CD8-positive, alpha-beta memory T cell (primary cell): ENCODE measurements at places on chromosomes 2 and 18. TPM values are rescaled to one million over a fixed set of nuclear protein-coding genes. Genes with fewer than 3 reads are reported as not detected.

Gene CYP27A1
- 1.2 TPM for total RNA-seq

Gene TRPM8
- total RNA-seq, result not detected

Gene ATP6V1C2
- 0.09 TPM for total RNA-seq

- H3K4me3 ChIP-seq, result no peak overlapping the region
- no peaks in the 10 kb centered on the region for H3K27me3 ChIP-seq
- H3K27ac ChIP-seq, result no peak overlapping the region
- H3K4me1 ChIP-seq, result no peaks in the 10 kb centered on the region
- DNase-seq, result no peak
Measured at GRCh38 chr2:173231465-173231864, 123.2 kb upstream of the CDCA7 start.

DNA sequence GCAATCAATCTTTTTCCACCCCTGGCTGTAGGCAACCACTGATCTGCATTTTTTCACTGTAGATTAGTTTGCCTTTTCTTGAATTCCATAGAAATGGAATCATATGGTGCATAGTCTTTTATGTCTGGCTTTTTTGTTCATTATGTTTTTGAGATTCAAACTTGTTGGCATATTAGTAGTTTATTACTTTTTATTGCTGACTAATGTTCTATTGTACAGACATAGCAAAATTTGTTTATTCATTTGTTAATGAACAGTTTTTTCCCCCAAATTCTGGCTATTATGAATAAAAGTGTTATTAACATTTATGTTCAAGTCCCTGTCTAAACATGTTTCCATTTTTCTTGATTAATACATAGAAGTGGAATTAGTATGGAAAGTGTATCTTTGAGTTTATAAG, 21.4 kb upstream of the WDSUB1 start:
- no peaks in the 10 kb centered on the region for H3K27me3 ChIP-seq
- H3K4me1 ChIP-seq, result no peaks in the 10 kb centered on the region
- no peak overlapping the region for H3K27ac ChIP-seq
- DNase-seq, result no peak

GRCh38 chr2:45794134-45794617, 142.7 kb downstream of the PRKCE start:
- no peaks in the 10 kb centered on the region for H3K27me3 ChIP-seq
- no peak overlapping the region for H3K27ac ChIP-seq
- no peaks in the 10 kb centered on the region for H3K4me1 ChIP-seq
- H3K4me3 ChIP-seq, result no peak overlapping the region
- no peaks in the 10 kb centered on the region for H3K36me3 ChIP-seq

DNA sequence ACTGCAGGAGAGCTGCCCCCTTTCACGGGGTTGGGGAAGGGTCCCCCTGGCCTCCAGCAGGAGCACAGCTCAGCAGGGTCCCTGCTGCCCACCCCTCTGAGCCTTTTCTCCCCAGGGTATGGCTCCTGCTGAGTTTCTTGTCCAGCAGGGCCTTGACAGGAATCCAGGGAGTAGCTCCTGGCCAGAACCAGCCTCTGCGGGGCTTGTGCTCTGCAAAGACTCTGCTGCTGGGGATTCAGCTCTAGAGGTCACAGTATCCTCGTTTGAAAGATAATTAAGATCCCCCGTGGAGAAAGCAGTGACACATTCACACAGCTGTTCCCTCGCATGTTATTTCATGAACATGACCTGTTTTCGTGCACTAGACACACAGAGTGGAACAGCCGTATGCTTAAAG, 21.2 kb downstream of the FOSL2 start:
- H3K27ac ChIP-seq, result no peak overlapping the region
- peaks cover 33% of the 10 kb centered on the region for H3K4me1 ChIP-seq
- H3K27me3 ChIP-seq, result no peaks in the 10 kb centered on the region
- DNase-seq, result no peak
- H3K36me3 ChIP-seq, result peaks cover 13% of the 10 kb centered on the region

- peak overlapping the region; percentile 74 for H3K27ac ChIP-seq
- DNase-seq, result no peak
- peaks cover 19% of the 10 kb centered on the region for H3K4me1 ChIP-seq
Measured at GRCh38 chr18:62521593-62521992, 1.2 kb upstream of the ZCCHC2 start.

DNA sequence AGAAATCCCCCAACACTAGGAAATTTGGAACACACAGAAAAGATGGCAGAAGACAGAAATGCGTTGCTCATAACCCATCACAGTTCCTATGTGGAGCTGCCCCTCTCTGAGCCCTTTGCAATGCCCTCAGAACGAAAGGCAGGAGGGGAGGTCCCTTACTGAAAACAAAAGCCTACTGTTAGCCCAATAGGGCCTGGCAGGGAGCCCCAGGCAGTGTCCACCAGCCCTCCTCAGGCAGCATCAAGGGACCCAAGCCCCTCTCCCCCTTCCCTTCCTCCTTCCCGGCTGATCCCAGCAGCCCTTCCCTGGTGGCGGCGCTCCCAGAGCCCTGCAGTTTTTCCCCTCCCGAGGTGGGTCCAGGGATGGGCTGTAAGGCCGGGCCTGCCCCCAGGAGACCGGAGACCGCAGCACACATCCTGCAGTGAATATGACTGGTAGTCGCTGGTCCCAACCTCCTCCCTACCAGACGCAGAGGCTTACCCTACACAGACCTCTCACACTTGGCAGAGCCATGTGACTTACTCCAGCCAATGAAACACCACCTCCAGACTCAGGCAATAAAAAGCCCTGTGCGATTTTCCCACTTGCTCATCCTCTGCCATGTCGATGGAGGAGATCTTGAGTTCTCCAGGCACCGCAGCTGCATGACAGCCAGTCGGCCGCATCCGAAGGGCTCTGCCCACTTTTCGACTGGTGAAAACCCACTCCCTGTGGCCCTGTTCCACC, 19.4 kb upstream of the DUSP2 start:
- H3K4me3 ChIP-seq, result peak overlapping the region; percentile 54
- peak overlapping the region; percentile 80 for H3K27ac ChIP-seq
- no peaks in the 10 kb centered on the region for H3K36me3 ChIP-seq
- peaks cover 54% of the 10 kb centered on the region for H3K4me1 ChIP-seq
- no peaks in the 10 kb centered on the region for H3K27me3 ChIP-seq

- no peaks in the 10 kb centered on the region for H3K27me3 ChIP-seq
- no peaks in the 10 kb centered on the region for H3K36me3 ChIP-seq
- H3K27ac ChIP-seq, result no peak overlapping the region
- H3K4me1 ChIP-seq, result peaks cover 28% of the 10 kb centered on the region
- no peak for DNase-seq
Measured at GRCh38 chr2:118091140-118091478, 2.8 kb downstream of the INSIG2 start.

GRCh38 chr2:2577407-2577831, 246.3 kb upstream of the MYT1L start:
- H3K27ac ChIP-seq, result no peak overlapping the region
- no peaks in the 10 kb centered on the region for H3K36me3 ChIP-seq
- H3K4me3 ChIP-seq, result no peak overlapping the region
- no peak for DNase-seq
- H3K27me3 ChIP-seq, result no peaks in the 10 kb centered on the region

DNA sequence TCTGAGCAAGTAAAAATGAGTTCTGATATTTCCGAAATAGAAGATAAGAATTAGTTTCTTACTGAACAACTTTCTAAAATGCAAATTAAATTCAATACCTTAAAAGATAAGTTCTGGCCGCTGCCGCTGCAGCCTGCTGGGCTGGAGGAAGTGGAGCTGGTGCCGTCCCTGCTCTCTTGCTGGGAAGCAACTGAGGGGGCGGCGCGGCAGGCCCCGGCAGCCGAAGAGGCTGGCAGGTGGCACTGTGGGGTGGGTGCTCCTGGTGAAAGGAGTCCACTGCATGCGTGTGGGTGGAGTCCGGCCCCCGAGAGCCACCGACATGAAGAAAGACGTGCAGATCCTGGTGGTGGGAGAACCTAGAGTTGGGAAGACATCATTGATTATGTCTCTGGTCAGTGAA, 89.5 kb upstream of the ZNF519 start:
- H3K27me3 ChIP-seq, result no peaks in the 10 kb centered on the region
- H3K27ac ChIP-seq, result no peak overlapping the region
- H3K4me1 ChIP-seq, result no peaks in the 10 kb centered on the region
- H3K4me3 ChIP-seq, result no peak overlapping the region
- no peaks in the 10 kb centered on the region for H3K36me3 ChIP-seq
- DNase-seq, result no peak

- H3K27me3 ChIP-seq, result no peaks in the 10 kb centered on the region
- H3K27ac ChIP-seq, result no peak overlapping the region
- H3K4me3 ChIP-seq, result no peak overlapping the region
- DNase-seq, result no peak
Measured at GRCh38 chr2:71153585-71154224, 23.3 kb downstream of the MPHOSPH10 start.
